ENCODE measurements at places on chromosomes 12 and 14. TPM values are rescaled to one million over a fixed set of nuclear protein-coding genes. Genes with fewer than 3 reads are reported as not detected.
A peak's percentile ranks its signal among the peaks of the same experiment; 100 is the strongest.

DNA sequence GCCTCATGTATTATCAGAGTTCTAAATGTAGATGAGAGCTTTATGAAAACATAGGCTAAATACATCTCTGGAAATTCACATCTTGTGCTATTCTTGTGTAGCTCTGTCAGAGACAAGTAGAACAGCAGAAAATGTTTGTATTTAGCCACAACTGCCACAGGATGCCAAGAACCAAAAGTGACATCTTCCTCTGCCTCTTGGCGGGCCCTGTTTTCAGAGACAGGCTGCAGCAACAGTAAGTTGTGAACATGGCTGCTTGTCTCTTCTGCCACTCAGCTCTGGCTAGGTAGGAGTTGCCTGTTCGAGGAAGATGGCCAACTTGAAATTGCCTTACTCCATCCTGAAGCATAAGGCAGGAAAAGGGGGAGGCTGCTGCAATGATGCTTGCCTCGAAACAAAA is 30.4 kb downstream of the SETD3 start:
- no peak for DNase-seq

- DNase-seq = peak; percentile 88
These were observed 450 bp downstream of the BLTP3B start for GRCh38 chr12:100141998-100142850.

GRCh38 chr12:39581592-39581991 is 38.0 kb downstream of the ABCD2 start:
- DNase-seq = no peak

Gene SERPINA4
- total RNA-seq = not detected

GRCh38 chr12:4402996-4403395 is 23.5 kb upstream of the FGF23 start:
- no peak for DNase-seq
